Bronchial epithelial cell (primary cell): ENCODE measurements at places on chromosomes 13 and 19. TPM values are rescaled to one million over a fixed set of nuclear protein-coding genes. Genes with fewer than 3 reads are reported as not detected.

GPR183 gene
- total RNA-seq: 0.13 TPM in 1 of 2 replicates, not detected in the other

LGALS7 gene
- 11.3 and 406 TPM in 2 replicates for total RNA-seq

AKT1S1 gene
- 3.7 and 7.4 TPM in 2 replicates for total RNA-seq

RASIP1 gene
- 2.4 and 2.9 TPM in 2 replicates for total RNA-seq

STX10 gene
- total RNA-seq: 68.4 and 75.3 TPM in 2 replicates

MBD3L2 gene
- not detected in 2 replicates for total RNA-seq

PEX11G gene
- 2.1 and 3.8 TPM in 2 replicates for total RNA-seq

BRD4 gene
- total RNA-seq: 12.1 and 15.4 TPM in 2 replicates

CFAP97D2 gene
- not detected in 2 replicates for total RNA-seq

VMAC gene
- total RNA-seq: 3.8 and 4.5 TPM in 2 replicates

ZIC5 gene
- total RNA-seq: not detected in 2 replicates

FKRP gene
- total RNA-seq: 5.8 and 9.9 TPM in 2 replicates

PPM1N gene
- total RNA-seq: 1.4 and 1.6 TPM in 2 replicates

TNFSF9 gene
- total RNA-seq: 4.6 and 5.5 TPM in 2 replicates

ARHGEF1 gene
- 19.2 and 25.0 TPM in 2 replicates for total RNA-seq

LAIR1 gene
- total RNA-seq: not detected in 2 replicates

VSIG10L gene
- 0.53 and 2.8 TPM in 2 replicates for total RNA-seq

FGF14 gene
- total RNA-seq: 0.13 TPM in 1 of 2 replicates, not detected in the other
